Uterus (tissue), 4 donors: ENCODE measurements at places on chromosomes 2 and 18.

DNA sequence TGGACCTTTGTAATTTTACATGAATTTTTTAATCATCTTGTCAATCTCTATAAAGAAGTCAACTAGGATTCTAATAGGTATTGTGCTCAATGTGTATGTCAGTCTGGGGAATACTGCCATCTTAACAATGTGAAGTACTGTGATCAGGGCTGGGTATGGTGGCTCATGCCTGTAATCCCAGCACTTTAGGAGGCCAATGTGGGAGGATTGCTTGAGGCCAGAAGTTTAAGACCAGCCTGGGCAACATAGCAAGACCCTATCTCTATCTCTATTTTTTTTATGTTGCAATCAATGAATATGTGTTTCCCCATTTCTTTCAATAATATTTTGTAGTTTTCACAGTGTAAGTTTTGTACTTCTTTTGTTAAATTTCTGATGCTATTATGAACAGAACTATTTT lies 185.0 kb downstream of the DYM start:
- no peak for DNase-seq

GRCh38 chr18:26082475-26082874 lies 7.9 kb downstream of the SS18 start:
- no peak for DNase-seq

DNA sequence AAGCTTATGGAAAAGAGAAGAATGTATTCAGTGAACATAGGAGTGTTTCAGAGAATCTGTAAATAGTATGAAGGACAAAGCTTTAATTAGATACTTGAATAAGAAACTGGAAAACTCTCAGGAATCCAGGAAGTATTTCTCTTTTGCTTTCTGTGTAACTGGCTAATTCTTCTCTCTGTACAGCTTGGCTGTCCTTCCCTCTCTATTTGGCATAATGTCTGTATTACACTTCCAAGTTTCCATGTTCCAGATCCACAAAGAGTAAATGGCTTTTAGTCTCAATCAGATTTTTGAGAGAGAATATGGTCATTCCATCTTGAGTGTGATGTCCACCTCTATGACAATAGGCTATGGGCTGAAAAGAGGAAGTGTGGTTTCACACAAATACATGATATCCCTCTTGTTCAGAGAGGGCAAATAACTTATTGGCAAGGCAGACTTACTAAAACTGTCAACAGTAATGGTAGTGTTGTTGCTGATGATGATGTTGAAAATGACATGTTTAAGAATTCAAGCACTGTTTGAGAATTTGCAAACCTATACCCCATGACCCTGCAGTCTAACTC lies 129.2 kb upstream of the ERBB4 start:
- no peak for DNase-seq

GRCh38 chr2:203673933-203674332 lies 32.5 kb upstream of the CD28 start:
- DNase-seq, result no peak

DNA sequence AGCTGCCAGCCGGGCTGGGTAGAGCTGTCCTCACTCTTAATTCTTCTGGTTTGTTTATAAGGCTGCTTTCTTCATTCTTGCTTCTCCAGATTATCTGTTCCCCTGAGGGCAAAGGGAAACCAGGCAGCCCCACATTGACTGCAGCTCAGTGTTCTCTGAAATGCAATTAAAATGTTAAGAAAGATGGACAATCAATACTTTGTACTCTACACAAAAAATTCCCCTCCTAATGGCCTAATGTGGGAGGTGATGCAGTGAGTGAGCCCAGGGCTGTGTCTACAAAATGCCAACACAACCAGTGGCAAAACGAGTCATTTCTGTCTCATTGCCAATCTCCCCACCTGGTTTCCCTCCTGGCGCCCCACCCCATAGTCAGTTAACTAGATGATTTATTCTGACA lies 541.7 kb upstream of the RAB6C start:
- no peak for DNase-seq
